CD4-positive, alpha-beta T cell treated with Interleukin-6 at 100 ng/mL for 8 hours (primary cell): ENCODE measurements at places on chromosomes 1 and 21.

- DNase-seq: no peak
Observed at GRCh38 chr1:167054531-167054930, 35.6 kb downstream of the GPA33 start.

DNA sequence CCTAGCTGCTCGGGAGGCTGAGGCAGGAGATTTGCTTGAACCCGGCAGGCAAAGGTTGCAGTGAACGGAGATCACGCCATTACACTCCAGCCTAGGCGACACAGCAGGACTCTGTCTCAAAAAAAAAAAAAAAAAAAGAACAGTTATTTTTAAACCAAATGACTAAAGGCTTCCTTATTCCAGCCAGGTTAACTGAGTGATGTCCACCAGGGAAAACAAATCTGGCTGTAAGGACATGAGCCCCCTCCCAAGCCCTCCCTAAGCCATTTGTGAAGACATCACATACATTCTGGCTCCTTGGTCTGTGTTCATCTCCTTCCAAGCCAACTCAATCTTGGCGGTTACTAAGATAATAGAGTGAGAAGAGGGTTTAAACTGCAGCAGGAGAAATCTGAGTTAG is 8.2 kb downstream of the TMCC2 start:
- no peak for DNase-seq

DNA sequence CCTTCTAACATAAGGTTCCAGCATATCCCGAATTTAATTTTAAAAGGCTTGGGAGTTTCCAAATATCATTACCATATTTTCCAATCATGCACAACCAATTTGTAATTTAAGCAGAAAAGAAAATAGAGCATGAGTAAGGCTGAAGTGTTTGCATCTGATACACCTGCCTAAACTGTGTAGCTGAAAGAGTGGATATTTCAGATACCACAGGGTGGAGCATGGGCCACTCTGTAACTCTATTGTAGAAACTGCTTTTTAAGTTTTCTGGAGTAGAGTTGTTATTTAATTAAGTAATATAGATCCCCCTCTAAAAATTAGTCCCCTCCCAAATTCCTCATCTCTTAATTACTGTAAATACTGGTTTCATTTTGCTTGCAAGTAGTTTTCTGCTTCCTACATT is 199.8 kb downstream of the USP25 start:
- DNase-seq: no peak

GRCh38 chr1:53335661-53336060 is 7.8 kb upstream of the LRP8 start:
- DNase-seq: no peak

DNA sequence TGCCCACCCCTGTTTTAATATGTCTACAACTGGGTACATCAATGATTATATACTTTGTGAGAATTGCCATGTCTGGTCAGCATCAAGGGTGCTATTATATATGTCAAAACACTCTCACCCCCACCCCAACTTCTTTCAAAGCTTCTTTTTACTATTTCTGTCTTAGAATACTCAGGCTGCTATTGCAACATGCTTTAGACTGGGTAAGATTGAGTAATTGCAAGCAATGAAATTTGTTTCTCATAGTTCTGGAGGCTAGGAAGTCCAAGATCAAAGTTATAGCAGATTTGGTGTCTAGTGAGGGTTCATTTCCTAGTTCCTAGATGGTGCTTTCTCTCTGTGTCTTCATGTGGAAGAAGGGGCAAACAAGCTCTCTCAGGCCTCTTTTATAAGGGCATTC is 100.5 kb upstream of the KCNK1 start:
- DNase-seq: no peak

DNA sequence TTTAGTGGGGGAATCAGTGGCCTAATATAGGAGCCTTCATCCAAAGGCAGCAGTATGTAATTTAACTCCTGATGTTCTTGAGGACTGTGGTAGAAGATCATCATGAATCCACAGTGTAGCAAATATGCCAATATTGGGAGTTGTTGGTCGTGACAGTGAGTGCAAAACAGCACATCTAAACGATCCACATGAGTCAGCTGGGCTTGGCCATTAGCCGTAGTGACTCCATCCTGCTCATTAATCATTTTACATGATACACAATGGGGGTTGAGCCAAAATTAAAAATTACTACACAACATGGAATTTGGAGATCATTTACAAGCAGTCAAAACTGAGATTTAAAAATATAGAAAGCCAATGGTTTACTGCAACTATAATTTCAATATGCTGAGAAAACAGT is 653.9 kb upstream of the CAMK1G start:
- no peak for DNase-seq

DNA sequence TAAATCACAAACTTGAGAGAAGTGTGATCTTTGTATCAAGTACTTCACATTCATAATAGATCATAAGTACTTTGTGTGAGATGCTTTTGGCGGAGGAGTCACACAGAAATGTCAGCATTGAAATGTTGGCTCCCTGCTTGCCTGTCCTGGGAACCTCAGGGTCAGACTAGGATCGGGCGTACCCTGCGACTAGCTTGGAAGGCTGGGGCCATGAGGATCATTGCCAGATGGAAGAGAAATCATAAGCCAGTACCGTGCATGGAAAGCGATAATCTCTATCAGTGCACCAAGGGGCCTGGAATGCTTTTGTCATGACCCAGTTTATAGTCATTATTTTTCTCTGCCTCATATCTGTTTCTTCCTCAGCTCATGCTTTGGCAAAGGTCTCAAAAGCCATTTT is 35.5 kb downstream of the MTR start:
- DNase-seq: no peak

GRCh38 chr1:227357927-227358302 is 39.6 kb upstream of the CDC42BPA start:
- no peak for DNase-seq

DNA sequence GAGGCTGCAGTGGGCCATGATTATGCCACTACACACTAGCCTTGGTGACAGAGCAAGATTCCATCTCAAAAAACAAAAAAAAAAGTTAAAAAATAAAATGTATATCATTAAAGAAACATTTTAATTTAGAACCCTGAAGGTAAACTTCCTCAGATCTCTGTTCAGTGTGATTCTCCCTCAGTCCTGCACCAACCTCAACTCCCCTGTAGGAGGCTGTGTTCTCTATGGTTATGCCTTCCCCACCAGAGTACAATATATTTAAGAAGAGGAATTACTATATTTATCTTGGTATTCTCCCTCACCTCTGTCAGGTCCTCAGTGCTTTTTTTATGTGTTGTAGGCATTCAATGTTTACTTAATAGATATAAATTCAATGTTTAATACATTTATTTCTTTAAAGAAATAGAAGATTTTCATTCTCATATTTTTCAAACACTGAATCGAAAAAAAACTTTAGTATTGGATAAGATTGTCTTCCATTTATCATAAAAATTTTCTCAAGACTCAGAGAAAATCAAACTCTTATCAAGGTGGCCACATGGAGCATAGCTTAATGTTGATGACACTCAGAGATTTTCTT is 4.8 kb upstream of the LRRC8B start:
- peak; percentile 63 for DNase-seq

DNA sequence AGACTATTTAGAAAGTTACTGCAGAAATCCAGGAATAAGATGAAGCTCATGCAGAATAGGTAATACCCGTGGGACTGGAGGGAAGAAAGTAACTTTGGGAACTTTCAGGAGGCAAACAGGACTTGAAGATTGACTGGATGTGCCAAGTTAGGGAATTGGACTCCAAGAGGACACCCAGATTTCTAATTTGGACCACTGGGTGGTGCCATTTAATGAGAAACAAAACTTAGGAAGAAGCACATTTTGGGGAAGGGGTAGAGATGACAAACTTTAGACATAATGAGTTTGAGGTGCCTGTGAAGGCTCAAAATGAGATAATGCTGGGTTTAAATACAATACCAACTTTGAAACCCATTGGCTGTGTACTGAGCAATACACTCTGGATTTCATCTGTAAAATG is 3.3 kb upstream of the B4GALT3 start:
- peak; percentile 37 for DNase-seq
